OCI-M1 (cell line): ENCODE measurements at places on chromosomes 12 and 14.

DNA sequence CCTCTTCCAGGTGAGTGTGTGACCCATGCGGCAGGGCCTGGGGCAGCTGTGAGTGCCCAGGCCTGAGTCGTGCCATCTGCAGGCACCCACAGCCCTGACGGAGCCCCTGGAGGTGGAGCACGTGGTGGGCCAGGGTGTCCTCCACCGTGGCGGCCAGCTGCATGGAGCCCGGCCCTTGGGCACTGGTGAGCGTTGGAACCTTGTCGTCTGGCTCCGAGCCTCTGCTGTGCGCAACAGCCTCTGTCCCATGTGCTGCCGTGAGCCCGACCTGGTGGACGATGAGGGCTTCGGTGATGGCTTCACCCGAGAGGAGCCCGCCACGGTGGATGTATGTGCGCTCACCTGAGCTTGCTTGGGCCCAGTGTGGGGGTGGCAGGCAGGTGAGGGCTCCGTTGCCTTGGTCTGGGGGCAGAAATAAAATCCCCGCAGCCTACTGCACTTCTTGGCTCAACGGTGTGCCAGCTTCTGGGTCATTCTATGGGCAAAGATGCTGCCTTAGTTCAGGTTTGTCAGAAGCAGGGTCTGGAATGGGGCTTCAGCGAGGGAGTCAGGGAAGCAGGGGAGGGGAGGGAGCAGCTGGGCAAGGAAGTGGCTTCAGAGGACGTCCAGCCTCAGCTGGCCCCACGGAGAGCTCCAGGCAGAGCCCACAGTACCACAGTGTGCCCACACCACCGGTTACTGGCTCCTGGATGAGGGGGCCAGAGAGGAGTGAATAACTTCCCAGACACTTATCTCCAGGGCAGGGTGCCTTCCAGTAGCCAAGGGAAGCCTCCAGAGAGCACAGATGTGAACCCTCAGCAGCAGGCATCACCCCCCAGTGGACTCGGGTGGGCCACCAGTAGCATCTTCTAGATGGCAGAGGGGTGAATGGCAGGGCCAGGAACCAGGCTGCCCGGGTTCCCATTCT, 1.2 kb upstream of the ARL6IP4 start:
- no peak for DNase-seq

GRCh38 chr12:75635606-75636444, 124.4 kb upstream of the KRR1 start:
- DNase-seq = peak; percentile 50

GRCh38 chr14:93953263-93953662, 23.1 kb downstream of the ASB2 start:
- DNase-seq = no peak

- no peak for DNase-seq
Observed at GRCh38 chr14:74568380-74568649, 43.7 kb downstream of the LTBP2 start.

- no peak for DNase-seq
Observed at GRCh38 chr12:9404031-9404430, 195.8 kb upstream of the PZP start.
